Upper lobe of right lung (tissue), 1 donor: ENCODE measurements at places on chromosomes 6 and 20.
A peak's percentile ranks its signal among the peaks of the same experiment; 100 is the strongest.

DNA sequence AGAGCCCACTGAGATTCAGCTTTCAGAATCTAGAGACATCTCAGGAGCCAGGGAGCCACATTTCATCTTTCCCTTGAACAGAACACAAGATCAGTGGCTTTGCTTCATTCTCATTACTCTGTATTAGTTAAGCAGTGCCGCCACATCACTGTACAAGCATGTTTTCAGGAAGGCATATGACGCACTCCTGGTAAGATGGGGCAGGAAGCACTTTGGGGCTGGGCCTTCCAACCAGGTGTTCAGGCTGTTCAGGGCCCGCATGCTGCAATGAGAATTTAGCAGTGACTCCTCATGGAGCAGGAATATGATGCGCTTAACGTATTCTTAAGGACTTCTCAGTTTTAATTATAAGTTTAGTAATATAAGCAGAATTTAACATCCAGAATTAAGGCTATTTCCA lies 29.7 kb upstream of the GNRH2 start:
- H3K4me1 ChIP-seq, result no peaks in the 10 kb centered on the region
- H3K36me3 ChIP-seq, result peaks cover 42% of the 10 kb centered on the region
- no peak overlapping the region for H3K27ac ChIP-seq
- DNase-seq, result no peak
- no peak overlapping the region for H3K4me3 ChIP-seq
- no peaks in the 10 kb centered on the region for H3K27me3 ChIP-seq

GRCh38 chr6:151544453-151544852 lies 50.6 kb downstream of the CCDC170 start:
- no peaks in the 10 kb centered on the region for H3K36me3 ChIP-seq
- H3K27ac ChIP-seq, result no peak overlapping the region
- no peak overlapping the region for H3K4me3 ChIP-seq
- H3K27me3 ChIP-seq, result no peaks in the 10 kb centered on the region

DNA sequence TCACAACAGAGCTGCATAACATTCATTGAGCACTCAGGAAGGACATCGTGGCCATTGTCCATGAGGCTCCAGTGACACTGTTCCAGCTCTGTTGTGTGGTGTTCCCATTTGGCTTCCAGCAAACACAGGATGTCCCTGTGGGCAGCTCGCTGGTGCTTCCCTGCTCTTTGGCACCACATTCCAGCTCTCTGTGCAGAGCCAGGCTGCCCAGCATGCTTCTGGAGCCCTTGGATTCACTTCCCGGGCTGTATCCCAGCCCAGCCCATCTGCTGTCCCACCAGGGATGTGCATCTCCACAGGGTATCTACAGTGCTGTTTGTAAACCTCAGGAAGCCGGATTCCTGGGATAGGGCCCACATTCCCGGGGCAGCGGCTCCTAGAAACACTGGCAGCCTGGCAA lies 57.2 kb downstream of the CTCFL start:
- H3K27ac ChIP-seq, result no peak overlapping the region
- H3K4me3 ChIP-seq, result no peak overlapping the region
- peak; percentile 29 for DNase-seq
- no peaks in the 10 kb centered on the region for H3K4me1 ChIP-seq
- no peaks in the 10 kb centered on the region for H3K36me3 ChIP-seq
- H3K27me3 ChIP-seq, result no peaks in the 10 kb centered on the region

DNA sequence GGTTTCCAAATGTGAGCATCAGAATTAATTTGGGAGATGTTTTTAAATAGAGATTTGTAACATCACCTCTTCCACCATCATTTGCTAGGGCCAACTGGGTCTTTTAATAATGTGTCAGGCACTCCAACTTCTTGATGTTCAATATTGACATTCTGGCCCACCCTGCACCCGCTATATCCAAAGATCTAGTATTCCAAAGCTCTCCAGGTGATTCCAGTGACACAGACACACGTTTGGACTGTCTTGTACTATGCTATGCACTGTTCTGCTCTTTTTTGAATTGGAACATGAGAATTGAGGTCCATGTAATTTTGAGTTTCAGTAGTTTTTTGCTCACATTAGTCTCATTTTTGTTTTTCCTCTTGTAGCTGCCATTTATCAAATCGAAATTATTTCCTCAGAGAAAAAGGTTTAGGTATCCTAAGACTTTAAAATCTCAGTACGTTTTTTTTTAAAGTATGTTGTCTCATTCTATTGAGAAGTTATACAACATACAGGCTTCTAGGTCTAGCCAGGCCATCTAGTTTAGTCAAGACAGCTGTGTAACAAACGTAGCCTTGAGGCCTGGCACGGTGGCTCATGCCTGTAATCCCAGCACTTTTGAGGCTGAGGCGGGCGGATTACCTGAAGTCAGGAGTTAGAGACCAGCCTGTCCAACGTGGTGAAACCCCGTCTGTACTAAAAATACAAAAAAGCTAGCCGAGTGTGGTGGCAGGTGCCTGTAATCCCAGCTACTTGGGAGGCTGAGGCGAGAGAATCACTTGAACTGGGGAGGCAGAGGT lies 3.1 kb downstream of the BICRAL start:
- peaks cover 3% of the 10 kb centered on the region for H3K36me3 ChIP-seq
- H3K27me3 ChIP-seq, result no peaks in the 10 kb centered on the region
- H3K27ac ChIP-seq, result peak overlapping the region; percentile 100
- no peak for DNase-seq
- H3K4me3 ChIP-seq, result peak overlapping the region; percentile 95

DNA sequence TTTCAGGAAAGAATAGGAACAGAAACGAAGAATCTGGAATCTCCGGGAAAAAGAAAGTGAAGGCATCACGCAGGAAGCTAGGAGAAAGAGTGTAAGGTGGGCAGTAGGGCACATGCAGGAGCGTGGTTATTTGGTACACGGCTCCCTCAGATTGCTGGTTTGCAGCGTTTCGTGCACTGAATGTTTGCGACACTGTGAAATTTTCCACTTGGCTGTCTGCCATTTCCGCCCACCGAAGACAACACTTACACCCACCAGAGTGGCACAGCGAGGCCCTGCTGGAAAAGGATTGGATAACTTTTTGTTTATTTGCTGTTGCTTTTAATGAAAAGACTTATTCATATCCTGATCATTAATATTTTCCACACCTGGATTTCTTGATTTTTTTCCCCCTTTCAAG lies 248.3 kb downstream of the GMPR start:
- DNase-seq, result no peak
- H3K36me3 ChIP-seq, result no peaks in the 10 kb centered on the region
- no peaks in the 10 kb centered on the region for H3K27me3 ChIP-seq

DNA sequence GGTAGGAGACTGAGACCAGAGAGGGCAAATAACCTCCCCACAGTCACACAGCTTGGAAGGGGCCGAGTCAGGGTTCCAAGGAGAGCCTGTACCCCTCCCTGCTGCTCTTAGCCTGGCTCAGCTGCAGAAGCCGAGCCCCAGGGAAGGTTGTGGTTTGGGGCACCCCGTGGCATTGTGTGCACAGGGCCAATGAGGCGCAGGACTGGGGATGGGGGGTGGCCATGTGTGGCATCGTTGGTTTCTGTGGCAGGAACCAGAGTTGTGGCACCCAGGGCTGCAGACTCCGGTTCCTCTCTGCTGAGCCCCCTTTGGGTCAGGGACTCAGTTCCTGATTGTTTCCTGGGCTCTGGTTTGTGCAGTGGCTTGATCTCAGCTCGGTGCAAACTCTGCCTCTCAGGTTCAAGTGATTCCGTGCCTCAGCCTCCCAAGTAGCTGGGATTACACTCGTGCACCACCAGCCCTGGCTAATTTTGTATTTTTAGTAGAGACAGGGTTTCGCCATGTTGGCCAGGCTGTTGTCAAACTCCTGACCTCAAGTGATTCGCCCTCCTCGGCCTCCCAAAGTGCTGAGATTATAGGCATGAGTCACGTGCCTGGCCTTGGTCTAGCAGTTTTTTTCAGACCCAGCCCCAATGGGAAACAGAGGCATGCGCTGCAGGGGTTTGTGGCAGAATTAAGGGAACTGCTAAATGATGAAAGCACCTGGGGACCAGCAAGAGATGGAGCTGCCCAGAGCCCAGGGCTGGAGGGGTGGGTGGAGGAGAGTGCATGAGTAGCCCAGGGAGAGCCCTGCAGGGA lies 221.0 kb upstream of the SULF2 start:
- no peak overlapping the region for H3K27ac ChIP-seq
- no peaks in the 10 kb centered on the region for H3K27me3 ChIP-seq
- no peak for DNase-seq
- H3K4me3 ChIP-seq, result no peak overlapping the region
- H3K36me3 ChIP-seq, result no peaks in the 10 kb centered on the region

DNA sequence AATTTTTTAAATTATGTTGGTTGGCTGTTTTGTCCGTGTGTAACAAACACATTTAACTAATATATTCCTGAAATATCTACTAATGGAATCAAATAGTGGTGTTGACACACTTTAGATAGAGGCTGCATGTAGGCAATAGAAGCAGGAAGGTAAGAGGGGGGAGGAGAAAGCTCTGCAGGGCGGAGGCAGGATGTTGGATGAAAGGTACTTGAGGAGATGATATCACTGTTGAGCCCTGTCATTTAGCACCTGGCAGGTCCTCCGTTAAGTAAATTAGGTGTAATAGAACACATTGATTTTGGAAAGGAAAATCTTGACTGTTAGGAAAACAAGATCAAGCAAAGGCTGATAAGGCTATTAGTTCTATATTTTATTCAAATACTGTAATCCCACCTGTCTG lies 618.7 kb downstream of the PKHD1 start:
- DNase-seq, result no peak
- H3K36me3 ChIP-seq, result no peaks in the 10 kb centered on the region
- H3K27ac ChIP-seq, result no peak overlapping the region
- H3K4me1 ChIP-seq, result no peaks in the 10 kb centered on the region
- H3K4me3 ChIP-seq, result no peak overlapping the region

DNA sequence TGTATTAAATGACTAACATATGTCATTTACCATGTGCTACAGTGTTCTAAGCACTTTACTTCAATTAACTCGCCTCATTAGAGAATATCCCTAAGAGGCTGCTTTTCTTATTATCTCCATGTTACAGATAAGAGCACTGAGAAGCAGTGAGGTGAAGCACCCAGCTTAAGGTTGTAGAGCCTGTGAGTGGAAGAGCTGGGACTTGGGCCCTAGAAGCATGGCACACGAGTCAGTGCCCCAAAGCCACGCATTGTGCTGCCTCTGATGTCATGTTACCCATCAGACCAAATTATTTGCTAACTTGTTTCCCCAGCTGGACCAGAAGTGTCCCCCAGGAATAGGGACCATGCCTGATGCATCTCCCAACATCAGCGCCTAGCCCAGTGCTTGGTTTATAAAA lies 34.1 kb downstream of the POFUT1 start:
- no peaks in the 10 kb centered on the region for H3K4me1 ChIP-seq
- no peaks in the 10 kb centered on the region for H3K27me3 ChIP-seq
- no peak for DNase-seq
- H3K4me3 ChIP-seq, result no peak overlapping the region
- H3K27ac ChIP-seq, result no peak overlapping the region

DNA sequence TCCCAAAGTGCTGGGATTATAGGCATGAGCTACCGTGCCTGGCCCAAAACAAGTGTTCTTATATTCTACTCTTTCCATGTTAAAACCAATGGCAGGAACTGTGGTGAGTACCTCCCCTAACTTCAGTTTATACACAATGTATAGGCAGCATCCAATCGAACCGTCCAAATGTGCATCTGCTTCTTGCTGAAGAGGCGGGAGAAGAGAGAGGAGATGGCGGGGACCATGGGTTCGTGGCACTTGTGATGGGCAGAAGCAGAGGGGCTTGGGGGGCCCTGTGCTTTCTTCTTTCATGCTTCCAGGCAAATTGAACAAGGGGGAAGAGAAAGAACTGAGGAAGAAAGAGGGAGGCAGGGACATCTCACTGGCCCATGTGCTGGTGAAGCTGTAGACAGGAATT lies 11.2 kb upstream of the TCFL5 start:
- no peak overlapping the region for H3K4me3 ChIP-seq
- H3K27ac ChIP-seq, result no peak overlapping the region
- H3K27me3 ChIP-seq, result no peaks in the 10 kb centered on the region
- peaks cover 19% of the 10 kb centered on the region for H3K4me1 ChIP-seq

- no peak overlapping the region for H3K4me3 ChIP-seq
- H3K27ac ChIP-seq, result no peak overlapping the region
- no peaks in the 10 kb centered on the region for H3K4me1 ChIP-seq
- no peaks in the 10 kb centered on the region for H3K27me3 ChIP-seq
- DNase-seq, result no peak
- H3K36me3 ChIP-seq, result no peaks in the 10 kb centered on the region
These were observed 1.4 kb upstream of the BPIFB1 start for GRCh38 chr20:33281550-33282146.
